ENCODE measurements at places on chromosomes 13 and 19.

DNA sequence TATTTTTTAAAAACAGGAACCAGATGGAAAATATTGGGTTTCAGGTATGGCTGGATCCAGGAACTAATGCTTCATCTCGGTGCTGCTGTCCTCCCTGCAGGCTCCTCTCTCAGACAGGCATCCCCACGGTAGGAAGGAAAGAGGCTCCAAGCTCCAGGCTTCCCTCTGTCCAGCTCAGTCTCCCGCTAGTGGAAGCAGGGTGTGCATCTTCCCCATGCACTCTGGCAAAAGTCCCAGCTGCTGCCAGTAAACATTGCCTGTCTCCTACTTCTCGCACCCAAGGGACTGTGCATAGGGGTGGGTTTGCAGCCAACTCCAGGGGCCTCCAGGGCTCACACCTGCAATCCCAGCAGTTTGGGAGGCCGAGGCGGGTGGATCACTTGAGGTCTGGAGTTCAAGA is 29.2 kb downstream of the IL12RB1 start:
- no peak for DNase-seq

GRCh38 chr13:43326100-43326499 is 302.7 kb downstream of the DNAJC15 start:
- no peak for DNase-seq

GRCh38 chr13:96274046-96274445 is 184.1 kb downstream of the HS6ST3 start:
- no peak for DNase-seq

DNA sequence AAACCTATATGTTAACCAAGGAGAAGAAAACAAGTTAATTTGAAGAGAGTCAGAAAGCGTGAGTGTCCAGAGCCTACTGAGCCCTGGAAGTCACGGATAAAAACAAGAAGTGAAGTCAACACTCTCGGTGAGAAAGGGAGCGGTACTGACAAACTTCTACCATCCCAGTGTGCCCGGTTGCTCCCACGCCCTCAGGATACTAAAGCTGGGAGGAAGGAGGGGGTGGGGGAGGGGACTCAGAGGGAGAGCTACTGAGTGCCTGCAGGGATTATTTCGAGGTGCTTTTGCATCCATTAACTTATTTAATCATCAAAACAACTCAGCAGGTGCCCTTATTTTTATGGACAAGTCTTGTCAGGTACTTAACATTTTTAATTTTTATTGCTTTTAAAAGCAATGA is 166.2 kb downstream of the ZIC5 start:
- DNase-seq, result no peak

GRCh38 chr13:41061914-41062837 is 867 bp downstream of the WBP4 start:
- no peak for DNase-seq

GRCh38 chr13:110209950-110210603 is 96.9 kb downstream of the COL4A1 start:
- DNase-seq, result no peak

DNA sequence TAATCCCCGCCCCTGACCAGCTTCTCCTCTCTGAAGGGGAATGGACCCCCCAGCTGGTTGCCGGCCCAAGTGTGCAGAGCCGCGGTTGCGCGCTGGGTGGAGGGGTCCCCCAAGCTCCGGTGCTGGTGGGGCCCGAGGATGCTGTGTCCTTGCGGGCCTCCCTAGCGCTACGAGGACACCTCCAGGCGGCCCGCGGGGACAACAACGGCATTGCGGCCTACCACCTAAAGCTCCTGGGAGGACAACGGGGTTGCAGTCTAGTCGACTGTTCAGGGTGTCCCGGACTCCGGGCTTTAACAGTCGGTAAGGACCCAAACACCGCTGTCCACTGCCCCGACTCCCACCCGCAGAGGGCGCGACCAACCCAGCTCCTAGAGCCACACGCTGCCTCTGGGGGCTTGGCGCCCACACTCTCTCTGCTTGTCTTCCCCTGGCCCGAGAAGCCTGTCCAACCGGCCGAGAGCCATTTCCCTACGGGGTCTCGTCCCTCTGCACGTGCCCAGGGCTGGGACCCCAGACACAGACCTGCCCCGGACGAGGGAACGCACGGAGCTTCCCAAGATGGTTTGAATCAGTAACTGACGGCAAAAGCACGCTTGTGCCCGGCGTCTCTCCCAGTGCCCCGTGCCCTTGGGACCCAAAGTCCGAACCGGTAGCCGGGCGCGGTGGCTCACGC is 927 bp upstream of the SDHAF1 start:
- no peak for DNase-seq

GRCh38 chr19:30044273-30045248 is 102.5 kb downstream of the URI1 start:
- DNase-seq, result no peak

GRCh38 chr13:101626925-101627555 is 174.6 kb downstream of the ITGBL1 start:
- no peak for DNase-seq

DNA sequence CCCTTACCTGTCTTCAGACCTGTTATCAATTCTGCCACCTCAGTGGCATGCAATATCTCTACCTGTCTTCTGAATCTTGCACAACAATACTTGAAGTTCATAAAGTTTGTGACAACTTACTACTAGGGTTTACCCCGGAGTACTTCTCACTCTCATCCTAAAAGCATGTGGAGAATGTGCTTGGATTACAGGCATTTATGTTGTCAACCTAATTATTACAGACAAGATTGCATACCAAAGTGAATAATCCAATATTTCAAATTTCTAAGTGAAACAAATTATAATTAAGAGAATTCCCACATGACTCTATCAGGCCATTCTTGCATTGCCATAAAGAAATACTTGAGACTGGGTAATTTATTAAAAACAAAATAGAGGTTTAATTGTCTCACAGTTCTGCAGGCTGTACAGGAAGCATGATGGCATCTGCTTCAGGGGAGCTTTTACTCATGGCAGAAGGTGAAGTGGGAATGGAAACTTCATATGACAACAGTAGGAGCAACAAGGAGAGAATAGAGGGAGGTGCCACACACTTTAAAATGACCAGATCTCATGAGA is 661.0 kb upstream of the SPRY2 start:
- DNase-seq, result no peak

- DNase-seq, result no peak
Observed at GRCh38 chr19:49390131-49390928, 2.3 kb downstream of the KASH5 start.

DNA sequence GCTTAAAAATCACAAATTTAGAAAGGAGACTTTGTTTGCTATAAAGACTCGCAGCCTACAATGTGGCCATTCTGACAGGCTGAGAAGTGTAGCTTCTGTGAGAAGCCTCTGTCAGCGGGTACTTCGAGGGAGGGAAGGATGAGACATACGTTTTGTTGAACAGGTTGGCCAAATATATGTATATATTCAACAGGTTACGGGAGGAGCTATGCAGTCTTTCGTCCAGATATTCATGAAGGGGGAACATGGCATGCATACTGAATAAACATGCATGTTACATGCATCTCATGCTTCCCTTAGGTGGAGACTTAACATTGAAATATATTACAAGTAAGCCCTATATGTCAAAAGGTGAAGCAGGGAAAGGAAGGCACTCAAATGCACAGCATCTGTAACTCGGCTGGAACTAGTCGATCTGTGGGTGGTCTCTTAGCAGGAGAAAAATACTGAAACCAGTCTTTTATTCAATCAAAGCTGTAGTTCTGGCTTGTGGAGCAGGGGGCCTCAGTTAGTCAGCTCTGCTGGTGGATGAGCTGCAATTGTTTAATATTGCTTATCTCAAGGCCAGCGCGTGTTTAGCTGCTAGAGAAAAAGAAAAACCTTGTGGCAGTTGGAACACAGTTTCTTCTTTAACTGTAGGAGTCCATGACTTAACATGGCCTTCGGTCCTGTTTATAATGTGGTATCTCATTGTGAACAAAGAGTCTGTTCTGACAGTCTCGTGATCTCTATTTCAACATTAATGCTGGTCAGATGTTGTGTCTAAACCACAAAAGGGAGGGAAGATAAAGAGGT is 94.3 kb downstream of the FAM216B start:
- DNase-seq, result no peak

- DNase-seq, result no peak
Observed at GRCh38 chr19:54376610-54377285, 12.0 kb upstream of the LAIR1 start.

DNA sequence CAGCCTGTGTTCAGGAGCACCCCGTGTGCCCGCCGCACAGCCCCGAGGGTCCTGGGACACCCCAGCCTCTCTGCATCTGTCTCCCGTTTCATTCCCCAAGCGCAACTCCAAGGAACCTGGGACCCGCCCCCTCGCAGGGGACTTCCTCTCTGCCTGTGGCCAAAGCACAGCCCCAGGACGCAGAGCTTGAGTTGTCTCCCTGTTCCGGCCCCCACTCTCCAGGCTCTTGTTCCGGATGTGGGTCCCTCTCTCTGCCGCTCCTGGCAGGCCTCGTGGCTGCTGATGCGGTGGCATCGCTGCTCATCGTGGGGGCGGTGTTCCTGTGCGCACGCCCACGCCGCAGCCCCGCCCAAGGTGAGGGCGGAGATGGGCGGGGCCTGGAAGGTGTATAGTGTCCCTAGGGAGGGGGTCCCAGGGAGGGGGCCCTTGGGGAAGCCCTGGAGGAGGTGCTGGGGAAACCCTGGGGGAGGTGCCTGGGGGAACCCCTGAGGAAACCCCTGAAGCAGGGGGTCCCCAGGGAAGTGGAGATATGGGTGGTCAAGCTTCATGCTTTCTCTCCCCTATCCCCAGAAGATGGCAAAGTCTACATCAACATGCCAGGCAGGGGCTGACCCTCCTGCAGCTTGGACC is 1.3 kb downstream of the HCST start:
- DNase-seq, result peak; percentile 91

DNA sequence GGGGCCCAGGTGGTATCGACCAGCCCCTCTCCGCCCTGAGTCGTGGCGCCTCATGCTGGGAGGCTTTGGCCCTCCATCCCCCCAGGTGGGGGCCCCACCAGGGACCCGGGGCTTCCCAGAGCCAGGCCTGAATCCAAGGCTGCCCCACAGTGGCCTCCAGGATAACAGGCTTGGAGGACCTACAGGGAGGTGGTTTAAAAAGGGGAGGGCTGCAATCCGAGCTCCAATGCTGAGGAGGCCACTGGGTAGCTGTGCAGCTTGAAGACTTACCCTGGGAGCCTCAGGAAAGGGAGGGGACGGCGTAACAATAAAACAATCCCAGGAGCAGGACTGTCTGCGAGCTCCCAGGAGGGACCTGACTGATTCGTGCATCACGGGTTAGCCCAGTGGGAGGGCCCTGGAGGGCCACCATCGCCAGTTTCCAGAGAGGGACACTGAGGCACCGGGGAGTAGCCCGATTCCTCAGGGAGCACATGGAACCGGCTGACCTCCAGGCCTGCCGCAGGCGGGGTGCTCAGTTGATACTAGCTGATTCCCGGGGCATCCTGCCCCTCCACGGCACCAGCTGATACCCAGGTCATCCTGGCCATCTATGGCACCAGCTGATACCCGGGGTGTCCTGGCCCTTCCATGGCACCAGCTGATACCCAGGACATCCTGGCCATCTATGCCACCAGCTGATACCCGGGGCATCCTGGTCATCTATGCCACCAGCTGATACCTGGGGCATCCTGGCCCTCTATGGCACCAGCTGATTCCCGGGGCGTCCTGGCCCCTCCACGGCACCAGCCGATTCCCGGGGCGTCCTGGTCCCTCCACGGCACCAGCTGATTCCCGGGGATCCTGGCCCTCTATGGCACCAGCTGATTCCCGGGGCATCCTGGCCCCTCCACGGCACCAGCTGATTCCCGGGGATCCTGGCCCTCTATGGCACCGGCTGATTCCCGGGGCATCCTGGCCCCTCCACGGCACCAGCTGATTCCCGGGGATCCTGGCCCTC is 3.7 kb upstream of the C2CD4C start:
- no peak for DNase-seq

DNA sequence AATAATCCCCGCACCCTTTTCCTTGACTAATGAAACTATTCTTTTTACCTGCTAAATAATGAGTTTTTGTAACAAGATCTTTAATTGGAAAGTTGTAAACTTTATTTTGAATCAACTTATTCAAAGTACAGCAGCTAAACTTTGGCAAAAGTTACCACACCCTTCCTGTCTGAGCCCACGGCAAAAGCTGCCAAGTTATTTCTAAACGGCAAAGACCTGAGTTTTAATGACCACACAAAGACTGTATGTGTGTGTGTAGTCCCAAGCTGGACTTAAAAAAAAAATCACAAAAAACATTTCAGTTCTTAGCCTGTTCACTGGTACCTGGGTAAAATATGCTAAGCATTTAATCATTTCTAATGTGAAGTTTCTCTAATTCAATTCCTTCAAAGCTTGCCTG is 60.7 kb downstream of the ZAR1L start:
- DNase-seq, result no peak

- DNase-seq, result peak; percentile 91
Observed at GRCh38 chr19:12564016-12564664, 12.9 kb upstream of the ZNF564 start.

- no peak for DNase-seq
Observed at GRCh38 chr19:34662919-34663318, 14.0 kb downstream of the SCGB2B2 start.

GRCh38 chr13:21567714-21568113 is 36.3 kb downstream of the MICU2 start:
- no peak for DNase-seq

GRCh38 chr19:8515317-8515716 is 1.4 kb upstream of the ZNF414 start:
- DNase-seq, result no peak

GRCh38 chr13:113559901-113560644 is 24.5 kb upstream of the TFDP1 start:
- DNase-seq, result no peak

- no peak for DNase-seq
Observed at GRCh38 chr13:46303742-46304385, 83.2 kb downstream of the RUBCNL start.

DNA sequence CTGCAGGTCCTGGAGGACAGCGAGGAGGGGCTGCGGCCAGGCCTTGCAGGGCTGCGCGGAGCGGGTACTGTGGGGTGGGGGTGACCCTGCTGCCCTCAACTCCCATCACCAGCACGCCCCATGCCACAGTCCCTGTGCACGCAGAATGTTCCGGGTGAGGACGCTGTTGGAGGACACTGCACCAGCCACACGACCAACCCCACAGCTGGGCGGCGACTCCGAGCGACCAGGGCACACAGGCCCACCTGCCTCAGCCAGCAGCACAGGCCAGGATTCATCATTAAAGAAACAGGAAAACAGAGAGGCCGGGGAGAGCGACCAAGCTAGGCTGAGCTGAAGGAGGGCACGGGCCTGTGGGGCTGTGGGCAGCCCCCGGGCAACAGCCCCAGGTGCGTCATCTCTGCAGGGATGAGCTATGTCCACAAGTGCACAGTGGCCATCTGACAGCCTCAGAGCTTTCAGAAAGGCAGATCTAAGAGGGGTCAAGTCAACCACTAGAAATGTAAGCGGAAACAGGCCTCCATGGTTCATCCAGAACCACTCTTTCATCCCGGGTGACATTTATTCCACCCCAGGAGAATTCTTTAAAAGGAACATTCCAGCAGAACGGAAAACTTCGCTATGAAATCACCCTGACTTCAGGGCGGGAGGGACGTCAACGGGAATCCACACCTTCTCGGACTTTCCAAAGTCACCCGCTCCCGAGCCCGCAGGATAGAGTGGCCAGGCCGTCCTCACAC is 1.5 kb downstream of the GAS6 start:
- no peak for DNase-seq

DNA sequence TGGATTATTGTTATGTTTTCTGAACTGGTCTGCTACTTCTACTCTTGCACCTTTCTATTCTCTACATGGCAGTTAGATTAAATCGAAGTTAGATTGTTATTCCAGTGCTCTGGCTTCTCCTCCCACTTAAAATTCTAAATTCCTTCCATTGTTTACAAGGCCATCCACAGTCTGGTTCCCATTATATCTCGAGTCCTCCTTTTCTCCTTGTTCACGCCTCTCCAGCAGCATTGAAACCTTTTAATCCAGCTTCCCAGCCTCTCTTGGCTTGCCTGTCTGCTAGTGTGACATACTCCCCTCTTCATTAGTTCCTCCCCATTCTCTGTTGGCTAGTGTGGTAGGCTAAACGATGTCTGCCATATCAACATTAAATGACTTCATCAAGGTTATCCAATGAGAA is 54.5 kb downstream of the DNAJC15 start:
- no peak for DNase-seq
